ENCODE measurements at places on chromosomes 4 and X.

GRCh38 chr4:136442447-136442846 lies 1089.8 kb downstream of the PCDH18 start:
- no peak for DNase-seq

DNA sequence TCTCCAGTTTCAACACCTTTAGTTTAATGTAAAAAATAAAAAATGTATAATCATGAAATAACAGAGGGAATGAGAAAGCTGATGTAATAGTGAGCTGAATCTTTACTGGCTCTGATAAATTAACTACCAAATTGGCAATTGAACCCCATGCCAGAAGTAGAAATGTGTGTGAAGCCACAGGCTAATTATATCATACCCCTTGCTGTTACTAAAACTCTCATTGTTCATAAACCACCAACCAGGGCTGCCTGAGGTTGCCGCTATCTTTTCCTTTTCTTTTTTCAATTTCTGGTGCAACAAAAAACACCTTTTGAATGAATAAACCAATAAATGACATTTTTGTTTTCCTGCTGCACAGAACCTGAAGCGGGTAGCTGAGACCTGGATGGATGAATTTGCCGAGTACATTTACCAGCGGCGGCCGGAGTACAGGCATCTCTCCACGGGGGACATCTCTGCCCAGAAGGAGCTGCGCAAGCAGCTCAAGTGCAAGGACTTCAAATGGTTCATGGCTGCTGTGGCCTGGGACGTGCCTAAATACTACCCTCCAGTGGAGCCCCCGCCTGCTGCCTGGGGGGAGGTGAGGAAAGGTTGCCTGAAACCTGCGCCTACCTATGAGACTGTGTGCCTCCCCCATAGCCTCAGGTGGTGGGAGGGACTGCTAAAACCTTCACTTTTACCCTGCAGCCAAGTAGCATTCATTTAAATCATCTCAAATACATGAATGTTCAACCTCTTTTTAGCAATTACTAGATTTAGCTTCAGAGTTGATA lies 216.7 kb upstream of the GALNT7 start:
- no peak for DNase-seq

GRCh38 chrX:130097507-130098209 lies 12.6 kb downstream of the ELF4 start:
- peak; percentile 18 for DNase-seq

- DNase-seq, result no peak
These were observed 36.8 kb upstream of the ARSD start for GRCh38 chrX:2965965-2966364.

- DNase-seq, result no peak
These were observed 75.5 kb downstream of the GALNT7 start for GRCh38 chr4:173243917-173244658.

GRCh38 chr4:7693711-7694110 lies 245.9 kb downstream of the AFAP1 start:
- no peak for DNase-seq

DNA sequence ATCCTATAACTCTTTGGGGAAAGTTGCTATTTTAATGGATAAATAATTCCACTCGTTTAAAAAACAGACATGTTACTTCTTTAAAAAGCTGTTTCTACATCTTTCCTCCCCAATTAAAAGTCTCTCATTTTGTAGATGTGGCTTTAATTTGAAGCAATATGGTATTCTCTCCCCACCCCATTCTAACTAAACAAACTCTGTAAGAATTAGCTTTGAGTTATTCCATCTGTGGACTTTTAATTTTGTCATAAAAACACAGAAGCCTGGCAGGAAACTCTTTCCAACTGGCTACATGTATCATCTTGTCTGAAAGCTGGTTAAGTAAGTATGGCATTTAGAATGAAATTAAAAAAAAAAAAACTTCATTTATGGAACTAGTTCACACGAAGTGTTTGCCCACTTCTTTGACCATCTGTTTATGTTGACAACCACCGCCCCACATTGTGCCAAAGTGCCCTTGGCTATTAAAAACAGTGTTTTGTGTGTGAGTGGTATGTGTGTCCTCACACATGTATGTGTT lies 140.3 kb downstream of the NAA11 start:
- no peak for DNase-seq

GRCh38 chr4:62513306-62513705 lies 1313.2 kb downstream of the ADGRL3 start:
- DNase-seq, result no peak

- DNase-seq, result no peak
These were observed 106.6 kb upstream of the PDE5A start for GRCh38 chr4:119735165-119735651.

DNA sequence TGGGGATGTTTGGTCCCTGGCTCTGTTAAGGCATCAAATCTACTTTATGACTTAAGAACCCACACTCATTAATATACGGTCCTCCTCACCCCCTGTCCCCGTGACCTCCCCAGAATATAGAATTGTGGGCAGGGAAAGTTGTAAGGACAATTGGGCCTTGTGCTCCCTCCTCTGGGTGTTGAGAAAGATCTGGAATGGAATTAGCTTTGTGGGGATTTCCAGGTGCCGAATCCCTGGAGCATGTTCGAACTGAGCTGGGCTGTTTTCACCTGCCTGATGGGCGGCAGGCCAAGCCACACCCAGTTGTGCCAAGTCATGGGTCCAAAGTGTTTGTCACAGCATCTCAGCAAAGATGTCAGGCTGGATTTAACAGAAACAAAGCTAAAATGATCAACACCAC lies 349.3 kb upstream of the KLF3 start:
- no peak for DNase-seq

DNA sequence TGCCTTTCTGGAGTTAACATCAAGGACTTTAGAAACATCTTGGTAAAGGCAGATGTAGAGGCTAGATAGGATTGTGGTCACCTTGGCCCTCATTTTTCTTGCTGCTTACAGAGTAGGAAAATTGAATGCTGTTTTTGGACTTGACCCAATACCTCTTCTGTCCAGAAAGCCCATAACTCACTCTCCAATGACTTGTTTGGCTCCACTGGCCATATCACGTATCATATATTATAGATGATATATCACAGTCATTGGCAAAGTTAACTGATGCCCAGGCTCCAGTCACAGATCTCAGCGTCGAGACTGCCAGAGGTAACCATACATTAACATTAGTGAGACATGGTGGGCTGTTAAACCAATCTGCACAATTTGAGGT lies 88.1 kb upstream of the PLAC1 start:
- no peak for DNase-seq

- no peak for DNase-seq
These were observed 82.8 kb upstream of the TCEAL2 start for GRCh38 chrX:102042372-102043325.

- no peak for DNase-seq
These were observed 74.3 kb downstream of the NUDT11 start for GRCh38 chrX:51421972-51422597.

GRCh38 chr4:76950956-76951671 lies 1.6 kb downstream of the SEPTIN11 start:
- peak; percentile 15 for DNase-seq

- no peak for DNase-seq
These were observed 12.5 kb upstream of the HSFX4 start for GRCh38 chrX:149916745-149917392.

GRCh38 chrX:1578511-1579173 lies 12.8 kb upstream of the AKAP17A start:
- DNase-seq, result no peak

Measured in GF-D8 (cell line).